ENCODE measurements at places on chromosomes 5 and 9. TPM values are rescaled to one million over a fixed set of nuclear protein-coding genes. Genes with fewer than 3 reads are reported as not detected.

GRCh38 chr9:113931140-113931539, 55.0 kb downstream of the ZNF618 start:
- no peak overlapping the region for H3K4me3 ChIP-seq
- H3K27ac ChIP-seq: no peak overlapping the region
- H3K36me3 ChIP-seq: no peaks in the 10 kb centered on the region
- DNase-seq: no peak

- peaks cover 48% of the 10 kb centered on the region for H3K27me3 ChIP-seq
- no peaks in the 10 kb centered on the region for H3K4me1 ChIP-seq
- H3K4me3 ChIP-seq: no peak overlapping the region
- H3K27ac ChIP-seq: no peak overlapping the region
- no peak for DNase-seq
These were observed 55.5 kb upstream of the FUBP3 start for GRCh38 chr9:130523921-130524320.

- no peak for DNase-seq
- no peaks in the 10 kb centered on the region for H3K27me3 ChIP-seq
- no peak overlapping the region for H3K27ac ChIP-seq
- H3K4me3 ChIP-seq: no peak overlapping the region
These were observed 331.6 kb upstream of the SLC30A5 start for GRCh38 chr5:68762201-68762600.

DNA sequence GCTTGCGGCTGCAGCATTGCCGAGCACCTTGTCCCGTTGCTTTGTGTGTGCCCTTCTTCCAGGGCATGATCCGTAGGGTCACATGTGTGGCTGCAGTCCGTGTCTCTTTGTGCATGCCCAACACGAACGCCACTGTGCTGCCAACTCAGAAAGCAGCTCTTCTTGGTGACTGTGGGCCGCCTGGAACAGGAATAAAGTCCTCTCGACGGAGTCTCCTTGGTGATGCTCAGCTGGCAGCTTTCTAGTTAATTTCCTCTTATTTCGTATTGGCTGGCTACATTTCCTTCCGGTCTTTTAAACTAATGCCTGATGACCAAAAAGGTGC, 5.8 kb downstream of the EXOC3 start:
- no peak overlapping the region for H3K4me3 ChIP-seq
- no peak for DNase-seq
- H3K27me3 ChIP-seq: no peaks in the 10 kb centered on the region

DNA sequence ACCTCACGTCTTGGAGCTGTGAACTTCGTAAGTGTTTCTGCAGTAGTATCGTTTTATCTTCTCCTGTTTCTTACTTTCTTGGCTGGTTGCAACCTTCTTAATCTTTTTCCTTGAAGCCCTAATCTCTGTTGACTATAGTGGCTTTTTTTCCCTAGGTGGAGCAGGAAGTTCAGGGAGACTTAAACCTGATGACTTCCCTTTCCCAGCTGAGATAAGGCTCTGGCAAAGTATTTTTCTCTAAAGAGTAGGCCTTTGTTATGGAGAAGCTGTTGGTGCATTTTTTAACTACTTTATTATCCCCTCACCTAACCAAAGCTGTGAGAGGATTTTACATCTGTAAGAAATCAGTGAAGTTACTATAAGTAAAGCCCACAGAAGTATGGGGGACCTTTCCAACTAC, 723.1 kb upstream of the RIOK2 start:
- no peaks in the 10 kb centered on the region for H3K36me3 ChIP-seq
- H3K27ac ChIP-seq: no peak overlapping the region
- no peak for DNase-seq
- H3K4me1 ChIP-seq: no peaks in the 10 kb centered on the region
- no peaks in the 10 kb centered on the region for H3K27me3 ChIP-seq

The ORM2 gene
- total RNA-seq: not detected

GRCh38 chr9:8960254-8960653, 1160.7 kb upstream of the DMAC1 start:
- no peaks in the 10 kb centered on the region for H3K36me3 ChIP-seq
- H3K4me1 ChIP-seq: no peaks in the 10 kb centered on the region
- no peaks in the 10 kb centered on the region for H3K27me3 ChIP-seq
- H3K4me3 ChIP-seq: no peak overlapping the region

- H3K27ac ChIP-seq: no peak overlapping the region
- H3K27me3 ChIP-seq: peaks cover 24% of the 10 kb centered on the region
- peak overlapping the region; percentile 25 for H3K4me3 ChIP-seq
- DNase-seq: no peak
These were observed 217.2 kb downstream of the MEF2C start for GRCh38 chr5:88665750-88666215.

GRCh38 chr9:71819115-71819739, 50.9 kb upstream of the CEMIP2 start:
- no peak overlapping the region for H3K27ac ChIP-seq
- no peaks in the 10 kb centered on the region for H3K27me3 ChIP-seq
- no peak overlapping the region for H3K4me3 ChIP-seq
- no peak for DNase-seq

The SPATA31A3 gene
- total RNA-seq: not detected

GRCh38 chr9:13569602-13570067, 290.1 kb upstream of the MPDZ start:
- no peaks in the 10 kb centered on the region for H3K4me1 ChIP-seq
- H3K36me3 ChIP-seq: no peaks in the 10 kb centered on the region
- no peak overlapping the region for H3K27ac ChIP-seq
- H3K4me3 ChIP-seq: no peak overlapping the region
- DNase-seq: no peak

GRCh38 chr9:84598921-84599636, 70.5 kb upstream of the NTRK2 start:
- H3K4me1 ChIP-seq: no peaks in the 10 kb centered on the region
- DNase-seq: no peak
- no peaks in the 10 kb centered on the region for H3K36me3 ChIP-seq
- H3K27ac ChIP-seq: no peak overlapping the region

GRCh38 chr9:14445946-14446345, 132.0 kb upstream of the NFIB start:
- H3K27ac ChIP-seq: no peak overlapping the region
- H3K27me3 ChIP-seq: no peaks in the 10 kb centered on the region
- H3K4me3 ChIP-seq: no peak overlapping the region
- H3K4me1 ChIP-seq: no peaks in the 10 kb centered on the region
- H3K36me3 ChIP-seq: no peaks in the 10 kb centered on the region

DNA sequence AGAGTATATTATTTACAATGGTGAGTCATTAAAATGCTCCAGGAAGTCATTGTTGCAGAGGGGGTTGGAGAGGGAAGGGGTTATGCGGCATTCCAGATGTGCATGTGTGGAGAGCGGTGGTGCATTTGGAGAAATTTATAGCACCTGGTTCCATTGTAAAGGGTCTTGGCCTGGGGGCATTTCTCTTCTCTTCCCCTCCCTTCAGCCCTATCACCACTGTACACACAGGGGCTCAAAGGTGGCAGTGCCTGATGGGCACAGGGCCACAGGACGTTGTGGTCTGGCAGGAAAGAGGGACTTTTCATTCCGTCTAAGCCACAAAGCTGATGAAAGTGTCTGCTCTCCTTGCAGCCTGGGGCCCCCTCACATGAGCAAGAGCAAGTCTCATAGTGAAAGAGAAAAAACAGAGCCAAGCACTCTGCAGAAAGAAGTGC, 442.4 kb upstream of the ZNF462 start:
- H3K27ac ChIP-seq: no peak overlapping the region
- no peak for DNase-seq
- no peaks in the 10 kb centered on the region for H3K27me3 ChIP-seq
- no peak overlapping the region for H3K4me3 ChIP-seq

The IER5L gene
- total RNA-seq: 6.7 TPM

GRCh38 chr5:10712574-10713366, 48.3 kb downstream of the DAP start:
- H3K36me3 ChIP-seq: peaks cover 10% of the 10 kb centered on the region
- DNase-seq: no peak
- no peaks in the 10 kb centered on the region for H3K4me1 ChIP-seq
- no peaks in the 10 kb centered on the region for H3K27me3 ChIP-seq
- H3K27ac ChIP-seq: no peak overlapping the region
- no peak overlapping the region for H3K4me3 ChIP-seq

DNA sequence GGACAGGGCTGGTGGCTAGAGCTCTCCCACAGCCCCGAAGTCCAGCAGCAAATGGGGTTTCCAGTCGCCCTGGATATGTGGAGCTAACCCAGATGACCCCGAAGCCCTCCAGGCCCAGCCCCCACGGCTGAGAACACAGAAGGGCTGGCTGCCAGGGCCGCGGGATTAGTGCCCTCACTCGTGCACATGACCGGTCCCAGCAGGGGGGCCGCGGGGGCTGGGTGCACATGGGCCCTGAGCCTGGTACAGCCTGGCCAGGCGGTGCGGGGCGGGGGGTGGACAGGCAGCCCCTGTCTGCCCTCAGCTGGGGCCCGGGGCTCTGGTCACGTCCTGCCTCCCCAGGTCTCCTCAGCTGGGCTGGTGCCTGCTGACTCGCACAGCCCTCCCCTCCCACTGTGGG, 5.9 kb downstream of the SSNA1 start:
- no peaks in the 10 kb centered on the region for H3K4me1 ChIP-seq
- H3K27ac ChIP-seq: no peak overlapping the region
- DNase-seq: no peak
- H3K4me3 ChIP-seq: no peak overlapping the region

The ABLIM3 gene
- total RNA-seq: 0.29 TPM

DNA sequence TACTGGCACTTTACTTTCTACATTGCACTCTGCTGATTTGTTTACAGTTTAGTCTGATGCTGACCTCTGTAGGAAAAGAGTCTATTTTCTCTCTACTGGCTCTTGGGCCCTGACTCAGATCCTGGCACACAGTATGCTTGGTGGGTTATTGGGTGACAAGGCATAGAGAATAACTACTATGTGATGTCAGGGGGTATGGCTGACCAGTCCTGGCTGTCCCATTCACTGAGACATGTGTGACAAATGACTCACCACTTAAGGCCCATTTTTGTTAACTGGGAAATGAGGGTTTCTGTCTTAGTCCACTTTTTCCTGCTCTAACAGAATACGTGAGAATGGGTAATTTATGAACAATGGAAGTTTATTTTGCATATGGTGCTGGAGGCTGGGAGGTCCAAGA, 66.4 kb downstream of the DAPK1 start:
- H3K27ac ChIP-seq: no peak overlapping the region
- no peak overlapping the region for H3K4me3 ChIP-seq
- no peaks in the 10 kb centered on the region for H3K36me3 ChIP-seq
- no peaks in the 10 kb centered on the region for H3K27me3 ChIP-seq
- no peaks in the 10 kb centered on the region for H3K4me1 ChIP-seq

- H3K27ac ChIP-seq: no peak overlapping the region
- no peaks in the 10 kb centered on the region for H3K27me3 ChIP-seq
- H3K4me3 ChIP-seq: no peak overlapping the region
- no peak for DNase-seq
- no peaks in the 10 kb centered on the region for H3K36me3 ChIP-seq
These were observed 112.0 kb upstream of the KCNN2 start for GRCh38 chr5:114249823-114250222.

The ASTN2 gene
- total RNA-seq: 4.4 TPM

DNA sequence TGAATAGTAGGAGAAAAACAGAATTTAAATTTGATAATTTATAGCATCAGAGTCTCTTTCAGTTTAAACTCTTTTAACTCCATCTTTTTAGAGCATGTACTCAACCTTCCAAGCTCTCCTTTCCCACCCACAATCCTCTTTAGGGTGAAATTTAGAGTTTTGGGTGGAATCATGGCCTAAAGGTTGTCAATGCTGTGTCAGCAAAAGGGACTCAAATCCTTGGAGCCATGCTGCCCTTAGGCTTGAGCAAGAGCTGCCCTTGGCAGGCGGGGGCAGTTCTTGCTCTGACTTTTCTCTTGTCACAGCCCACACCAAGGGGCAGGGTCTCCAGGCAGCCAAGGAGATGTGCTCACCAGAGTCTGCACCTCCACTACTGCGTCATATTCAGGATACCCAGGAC, 102.4 kb downstream of the MTX3 start:
- no peaks in the 10 kb centered on the region for H3K36me3 ChIP-seq
- H3K27ac ChIP-seq: no peak overlapping the region
- H3K4me1 ChIP-seq: no peaks in the 10 kb centered on the region

GRCh38 chr5:139974661-139975060, 68.4 kb downstream of the NRG2 start:
- no peak overlapping the region for H3K27ac ChIP-seq
- no peak for DNase-seq
- H3K4me3 ChIP-seq: no peak overlapping the region
- no peaks in the 10 kb centered on the region for H3K4me1 ChIP-seq
- peaks cover 6% of the 10 kb centered on the region for H3K27me3 ChIP-seq

DNA sequence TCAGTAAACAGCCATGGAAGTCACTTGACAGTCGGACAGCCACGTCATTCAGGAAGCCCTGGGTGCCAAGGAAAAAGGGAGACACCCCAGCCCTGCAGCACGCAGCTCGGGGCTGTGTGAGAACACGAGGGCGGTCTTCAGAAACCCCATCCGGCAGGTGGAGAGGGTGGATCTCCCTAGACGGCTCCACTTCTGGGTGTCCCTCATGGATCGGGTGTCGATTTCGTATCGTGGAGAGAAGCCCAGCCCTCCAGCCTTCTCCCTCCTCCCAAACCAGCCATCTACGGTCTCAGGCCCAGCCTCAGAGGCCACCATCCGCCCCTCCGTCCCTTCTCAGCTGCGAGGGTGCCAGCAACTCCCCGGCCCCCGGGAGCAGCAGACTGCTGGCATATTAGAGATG, 65.5 kb upstream of the BARHL1 start:
- no peaks in the 10 kb centered on the region for H3K36me3 ChIP-seq
- H3K4me3 ChIP-seq: no peak overlapping the region
- H3K27ac ChIP-seq: no peak overlapping the region
- no peak for DNase-seq

DNA sequence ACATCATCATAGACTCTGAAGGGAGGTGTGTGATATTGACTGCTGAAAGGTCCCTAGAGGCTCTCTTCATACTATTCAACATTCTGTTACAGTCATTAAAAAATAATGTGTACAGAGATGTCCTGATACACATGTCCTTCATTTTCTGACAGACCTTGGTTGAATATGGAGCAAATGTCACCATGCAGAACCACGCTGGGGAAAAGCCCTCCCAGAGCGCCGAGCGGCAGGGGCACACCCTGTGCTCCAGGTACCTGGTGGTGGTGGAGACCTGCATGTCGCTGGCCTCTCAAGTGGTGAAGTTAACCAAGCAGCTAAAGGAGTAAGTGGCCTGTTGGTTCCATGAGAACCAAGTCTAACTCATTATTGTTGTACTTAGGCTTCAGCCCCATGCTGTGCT, 132.4 kb downstream of the SNCAIP start:
- H3K27ac ChIP-seq: no peak overlapping the region
- DNase-seq: no peak
- H3K4me1 ChIP-seq: no peaks in the 10 kb centered on the region
- no peaks in the 10 kb centered on the region for H3K27me3 ChIP-seq
